CD4-positive, alpha-beta T cell treated with Interleukin-2 at 100 ng/mL for 4 hours (primary cell): ENCODE measurements at places on chromosomes 7 and 10.
A peak's percentile ranks its signal among the peaks of the same experiment; 100 is the strongest.

GRCh38 chr7:99839287-99840021 is 11.6 kb downstream of the CYP3A43 start:
- DNase-seq: no peak

DNA sequence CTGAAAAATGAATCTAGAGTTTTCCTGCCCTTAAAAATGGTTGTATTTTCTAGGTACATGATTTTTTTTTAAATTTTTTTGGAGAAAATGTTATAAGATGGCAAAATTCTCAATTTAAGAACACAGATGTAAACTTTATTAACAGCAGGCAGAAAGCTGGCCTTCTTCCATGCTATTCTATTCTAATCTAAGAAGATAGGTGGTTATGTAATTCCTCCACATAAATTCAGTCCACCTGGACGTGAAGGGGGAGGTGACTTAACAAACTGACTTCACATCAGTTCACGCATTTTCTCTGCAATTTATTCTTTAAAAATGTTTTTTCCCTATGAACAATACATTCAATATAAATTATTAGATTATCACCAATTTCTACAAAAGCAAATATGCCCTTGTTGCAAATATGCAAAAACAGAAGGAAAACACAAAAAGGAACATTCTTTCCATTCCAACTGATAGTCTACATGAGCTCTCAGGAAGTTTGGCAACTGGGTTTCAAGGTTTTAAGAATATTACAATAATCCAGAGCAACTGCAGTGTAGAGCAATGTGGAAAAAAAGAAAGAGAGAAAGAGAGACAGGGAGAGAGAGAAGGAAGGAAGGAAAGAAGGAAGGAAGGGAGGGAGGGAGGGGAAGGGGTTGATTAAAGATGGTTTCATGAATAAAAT is 76.8 kb downstream of the HIBADH start:
- no peak for DNase-seq

- no peak for DNase-seq
Observed at GRCh38 chr7:116710764-116711452, 38.9 kb downstream of the MET start.

DNA sequence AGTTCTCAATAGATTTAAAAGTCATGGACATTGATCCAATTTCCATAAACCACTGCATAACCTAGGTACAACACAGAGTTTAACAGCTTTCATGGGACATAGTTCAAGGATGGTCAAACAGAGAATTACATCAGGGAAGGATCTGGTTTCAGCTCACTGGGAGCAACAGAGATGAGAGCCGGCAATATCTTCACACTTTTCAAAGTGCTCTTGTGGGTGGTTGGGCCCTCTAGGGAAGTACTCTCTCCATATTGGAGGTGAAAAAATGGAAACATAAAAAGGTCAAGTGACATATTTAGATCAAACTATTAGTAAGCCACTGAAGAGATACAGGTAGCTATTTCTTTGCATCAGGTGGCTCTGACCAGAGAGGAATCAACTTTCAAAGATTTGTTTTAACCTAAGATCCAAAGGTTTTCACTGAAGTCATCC is 61.8 kb upstream of the LRRN3 start:
- no peak for DNase-seq

- DNase-seq: no peak
Observed at GRCh38 chr7:17466216-17466615, 167.8 kb downstream of the AHR start.

- DNase-seq: no peak
Observed at GRCh38 chr10:4437791-4438190, 388.2 kb upstream of the AKR1E2 start.

DNA sequence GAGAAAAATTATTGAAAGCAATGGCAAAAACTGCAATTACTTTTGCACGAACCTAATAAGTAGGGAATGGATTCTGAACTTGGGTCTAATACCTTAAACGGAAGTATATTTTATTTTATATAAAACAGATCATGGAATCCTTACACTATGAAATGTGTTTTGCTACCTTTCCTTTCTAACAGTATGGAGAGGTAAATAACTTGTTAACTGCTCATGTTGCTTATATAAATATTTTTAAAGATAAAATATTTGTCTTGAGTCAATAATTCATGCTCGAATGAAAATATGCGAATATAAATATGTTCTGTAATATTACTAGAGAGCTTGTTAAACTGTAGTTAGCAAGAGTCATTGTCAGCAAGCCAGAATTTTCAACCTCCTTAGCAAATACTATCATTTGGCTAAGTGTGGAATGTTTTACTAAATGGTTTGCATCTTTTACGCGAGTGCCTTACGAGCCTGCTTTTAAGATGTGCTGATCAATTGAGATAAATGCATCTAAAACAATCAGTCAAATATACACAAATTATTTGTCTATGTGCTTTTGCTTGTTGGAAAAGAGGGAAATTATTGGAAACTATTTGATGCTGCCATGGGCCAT is 5.9 kb downstream of the GNAT3 start:
- DNase-seq: no peak

DNA sequence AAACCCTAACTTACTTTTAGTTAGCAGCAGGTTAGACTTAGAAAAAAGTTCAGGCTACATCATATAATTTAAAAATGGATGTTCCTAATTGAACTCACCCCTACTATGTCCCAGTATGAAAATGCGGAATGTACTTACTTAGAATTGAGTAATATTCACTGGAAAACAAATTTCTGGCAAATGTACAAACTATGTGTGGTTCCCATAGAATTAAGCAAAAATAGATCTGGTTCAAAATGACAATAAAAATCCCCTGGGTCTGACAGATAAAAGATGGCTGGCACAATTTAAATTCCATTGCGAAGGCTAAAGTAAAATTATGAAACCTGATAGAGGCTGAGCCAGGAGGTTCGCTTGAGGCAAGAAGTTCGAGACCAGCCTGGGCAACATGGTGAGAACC is 42.4 kb upstream of the PRKAR2B start:
- no peak for DNase-seq

DNA sequence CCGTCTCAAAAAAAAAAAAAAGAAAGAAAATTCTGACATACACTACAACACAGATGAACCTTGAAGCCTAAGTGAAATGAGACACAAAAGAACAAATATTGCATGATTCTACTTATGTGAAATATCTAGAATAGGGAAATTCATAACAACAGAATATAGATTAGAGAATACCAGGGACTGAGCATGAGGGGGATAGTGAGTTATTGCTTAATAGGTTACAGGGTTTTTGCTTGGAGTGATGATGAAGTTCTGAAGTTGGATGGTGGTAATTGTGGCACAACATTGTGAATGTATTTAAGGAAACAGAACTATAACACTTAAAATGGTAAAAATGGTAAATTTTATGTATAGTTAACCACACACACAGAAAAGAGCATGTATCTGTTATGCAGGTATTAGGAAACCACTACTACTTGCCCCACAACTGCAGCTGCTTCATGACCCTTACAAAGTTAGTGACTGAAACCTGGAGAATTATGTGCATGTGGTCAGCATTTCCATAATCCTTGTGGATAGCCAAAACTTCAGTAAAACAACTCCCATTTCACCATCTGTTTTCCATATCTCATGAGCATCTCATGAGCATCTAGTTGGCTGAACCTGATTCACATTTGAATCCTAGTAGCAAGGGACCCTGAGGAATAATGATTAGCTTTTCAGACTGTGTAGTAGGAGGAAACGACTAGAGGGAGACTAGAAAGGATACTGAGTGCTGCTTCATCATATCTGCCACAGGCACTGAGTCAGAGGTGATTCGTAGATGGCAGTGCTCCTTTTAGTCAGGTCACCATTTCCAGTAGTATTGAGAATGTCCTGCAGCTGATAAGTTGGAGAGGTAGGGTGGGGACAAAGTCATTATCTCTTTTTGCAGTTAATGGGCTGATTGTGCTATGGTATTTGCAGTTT is 26.3 kb downstream of the SAMD8 start:
- DNase-seq: peak; percentile 10

- no peak for DNase-seq
Observed at GRCh38 chr7:7125963-7126362, 56.4 kb upstream of the C1GALT1 start.
